ENCODE measurements at places on chromosomes 1 and 21. TPM values are rescaled to one million over a fixed set of nuclear protein-coding genes. Genes with fewer than 3 reads are reported as not detected.

DNA sequence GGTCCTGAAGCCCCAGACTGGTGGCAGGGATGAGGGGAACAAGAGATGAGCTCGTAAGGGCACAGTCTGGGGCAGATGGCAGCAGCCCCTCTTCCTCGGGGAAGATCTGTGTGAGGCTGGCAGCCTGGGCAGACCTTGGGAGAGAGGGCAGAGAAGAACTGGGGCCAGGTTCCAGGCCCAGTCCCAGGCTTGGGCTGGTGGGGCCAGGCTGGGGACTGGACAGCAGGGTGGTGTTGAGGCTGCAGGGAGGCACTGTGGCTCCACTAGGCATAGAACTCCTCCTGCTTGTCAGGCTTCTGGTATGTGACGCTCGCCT, 35.7 kb downstream of the SDC3 start:
- no peak for DNase-seq

BMP8B gene
- total RNA-seq: 0.82 TPM

GRCh38 chr1:28371010-28371377, 1.5 kb downstream of the PHACTR4 start:
- DNase-seq: no peak

DNA sequence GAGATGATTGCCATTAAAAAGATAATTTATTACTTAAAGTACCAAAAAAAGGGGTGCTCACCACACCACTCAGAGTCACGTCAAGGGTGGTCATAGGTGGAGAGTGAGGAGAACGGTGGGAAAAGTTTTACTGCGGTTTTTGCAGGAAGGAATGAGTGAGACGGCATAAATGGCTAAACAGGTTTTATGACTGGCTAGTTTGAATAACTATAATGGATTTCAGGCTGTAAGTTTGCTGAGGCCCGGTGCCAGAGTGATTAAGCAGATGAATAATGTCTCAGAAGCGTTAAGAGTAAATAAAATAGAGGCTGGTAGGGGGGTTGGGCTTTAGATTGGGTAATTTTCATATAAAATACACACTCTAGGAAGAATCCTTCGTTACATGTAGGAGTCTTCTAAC, 1337.8 kb downstream of the AMY1C start:
- no peak for DNase-seq

DNA sequence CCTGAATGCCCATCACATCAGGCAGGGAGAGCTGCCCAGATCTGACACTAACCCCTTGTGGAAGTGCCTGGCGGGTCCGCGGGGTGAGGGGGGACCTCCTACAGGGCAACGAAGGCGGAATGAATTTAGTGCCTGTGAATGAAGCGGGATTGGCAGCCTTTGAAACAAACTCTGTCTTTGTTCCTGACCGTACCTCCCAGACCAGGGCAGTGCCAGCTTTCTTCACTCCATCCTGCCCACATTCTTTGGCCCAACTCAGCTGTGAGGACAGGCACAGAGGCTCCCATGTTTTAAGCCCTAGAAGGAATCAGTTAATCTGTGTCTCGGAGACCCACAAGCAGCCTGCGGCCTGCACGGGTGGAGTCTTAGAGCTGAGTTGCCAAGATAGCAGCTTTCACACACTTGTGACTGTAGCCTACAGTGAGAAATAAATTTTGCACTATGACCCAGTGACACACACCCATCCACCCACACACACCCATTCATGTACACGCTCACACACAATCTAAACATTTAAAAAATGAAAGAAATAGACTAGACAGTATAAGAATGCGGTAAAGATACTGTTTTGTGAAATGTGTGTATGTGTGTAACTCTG, 60.1 kb upstream of the USP24 start:
- no peak for DNase-seq

DNA sequence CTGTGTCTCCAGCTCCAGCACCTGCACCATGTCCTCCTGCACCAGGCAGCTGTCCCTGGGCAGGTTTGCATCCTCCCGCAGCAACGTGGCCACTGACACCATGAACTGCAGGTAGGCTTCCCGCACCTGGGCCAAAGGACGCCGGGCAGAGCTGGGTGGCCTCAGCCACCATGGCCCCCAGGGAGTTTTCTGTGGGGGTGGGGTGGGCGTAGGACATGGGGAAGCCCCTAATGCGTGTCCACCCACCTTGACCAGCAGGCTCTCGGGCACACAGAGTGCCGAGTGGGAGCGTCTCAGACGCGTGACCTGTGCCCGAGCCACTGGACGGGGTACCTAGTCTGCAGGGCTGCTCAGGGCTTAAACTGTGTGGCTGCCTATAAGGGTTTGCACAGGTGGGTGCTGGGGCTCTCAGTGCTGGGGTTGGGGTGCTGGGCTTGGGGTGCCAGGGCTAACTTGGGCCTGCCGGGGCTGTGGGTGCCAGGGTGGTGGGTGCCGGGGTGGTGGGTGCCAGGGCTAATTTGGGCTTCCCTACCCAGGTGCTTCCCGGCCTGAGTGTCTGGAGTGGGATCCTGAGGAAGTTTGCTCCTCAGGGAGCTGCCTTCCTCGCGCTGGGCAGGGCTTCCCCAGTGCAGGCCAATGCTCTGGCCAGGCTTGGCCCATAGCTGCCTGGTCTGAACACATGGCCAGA, 17.7 kb downstream of the PRXL2B start:
- DNase-seq: no peak

- no peak for DNase-seq
Observed at GRCh38 chr21:38709876-38710275, 95.9 kb upstream of the ETS2 start.

GRCh38 chr1:248194117-248194516, 2.9 kb upstream of the OR2M3 start:
- no peak for DNase-seq

GRCh38 chr1:6001992-6002576, 9.9 kb upstream of the NPHP4 start:
- peak; percentile 9 for DNase-seq

C1orf141 gene
- total RNA-seq: not detected

KANK4 gene
- 0.23 TPM for total RNA-seq

GRCh38 chr1:24263211-24263610, 55.9 kb upstream of the GRHL3 start:
- DNase-seq: no peak

DNA sequence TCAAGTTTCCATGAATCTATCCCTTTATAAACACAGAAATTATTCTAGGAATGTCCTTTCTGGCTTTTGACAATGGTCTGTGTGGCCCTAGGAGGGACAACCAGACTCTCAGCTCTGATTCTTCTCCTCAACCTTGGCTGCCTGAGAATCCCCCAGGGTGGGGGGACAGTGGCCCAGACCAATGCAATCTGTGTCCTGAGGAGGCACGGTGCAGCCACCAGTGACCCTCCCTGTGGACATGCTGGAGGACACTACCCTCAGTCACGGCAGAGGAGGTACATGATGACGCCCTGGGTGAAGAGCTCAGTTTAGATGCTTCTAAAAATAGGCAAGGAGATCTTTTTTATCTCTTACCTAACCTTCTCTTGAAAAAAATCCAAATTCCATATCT, 91.7 kb downstream of the PGBD5 start:
- DNase-seq: no peak

- DNase-seq: no peak
Observed at GRCh38 chr1:19046972-19047731, 90.7 kb upstream of the IFFO2 start.

PDC gene
- not detected for total RNA-seq

All from WTC11 (cell line).